ENCODE measurements at places on chromosomes 16 and 17.

DNA sequence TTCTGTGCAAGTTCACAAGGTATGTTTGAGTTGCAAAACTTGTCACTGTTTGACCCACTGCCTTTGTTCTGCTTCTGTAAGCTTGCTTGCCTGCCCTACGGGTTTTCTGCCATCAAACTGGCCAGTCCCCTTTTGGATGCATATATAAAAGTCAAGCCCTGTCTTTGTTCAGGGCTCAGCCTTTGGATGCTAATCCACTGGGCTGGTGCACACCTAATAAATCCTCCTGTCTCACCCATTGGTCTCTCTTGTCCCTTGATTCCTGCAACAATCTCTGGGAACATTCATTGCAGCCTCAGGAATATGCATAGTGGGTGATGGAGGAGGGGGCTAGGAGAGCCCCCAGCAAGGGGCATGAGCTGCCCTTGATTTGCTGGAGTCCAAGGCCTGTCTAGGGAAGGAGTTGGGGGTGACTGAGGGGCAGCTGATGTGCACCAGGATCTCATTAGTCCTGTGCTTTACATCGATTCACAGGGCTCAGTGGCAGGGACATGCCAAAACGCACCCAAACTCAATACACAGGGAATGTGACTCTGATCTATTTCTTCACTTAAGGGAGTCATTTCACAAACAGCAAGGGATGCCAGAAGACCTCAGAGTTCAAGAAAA, 225.4 kb upstream of the NLRP1 start:
- no peak for DNase-seq

DNA sequence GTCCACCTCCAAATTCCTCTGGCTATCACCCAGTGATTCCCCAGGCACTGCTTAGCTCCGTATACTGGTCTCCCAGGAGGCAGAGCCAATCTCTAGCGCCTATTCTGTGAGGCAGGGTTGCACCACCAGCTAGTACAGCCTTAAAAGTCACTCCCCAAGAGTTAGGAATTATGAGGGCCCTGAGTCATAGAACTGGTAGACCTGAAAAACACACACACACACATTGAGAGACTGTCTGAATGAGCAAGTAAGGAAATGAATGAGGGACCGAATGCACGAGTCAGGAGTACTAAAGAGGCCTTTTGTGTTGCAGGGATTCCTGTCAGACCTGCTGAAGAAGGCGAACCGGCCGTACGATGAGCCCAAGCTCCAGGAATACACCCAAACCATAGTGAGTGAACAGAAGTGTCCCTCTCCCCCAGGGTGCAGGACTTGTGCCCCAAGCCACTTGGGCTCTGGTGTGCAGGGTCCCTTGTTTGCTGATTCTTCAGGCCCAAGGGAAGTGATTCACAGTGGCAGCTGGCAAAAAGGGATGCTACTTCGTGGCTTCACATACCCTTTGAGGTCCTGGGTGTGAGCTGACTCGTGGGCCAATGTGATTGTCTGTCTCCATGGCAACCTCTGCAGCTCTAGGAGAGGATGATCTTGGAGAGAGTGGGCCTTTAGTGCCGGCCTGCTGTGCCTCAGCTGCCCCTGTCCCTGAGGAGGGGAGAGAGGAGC, 24.7 kb downstream of the CALB2 start:
- no peak for DNase-seq

GRCh38 chr17:8103549-8103948, 14.8 kb downstream of the ALOXE3 start:
- no peak for DNase-seq

GRCh38 chr17:3921502-3922319, 5.4 kb upstream of the P2RX1 start:
- no peak for DNase-seq

GRCh38 chr16:72836985-72837384, 210.9 kb downstream of the ZFHX3 start:
- no peak for DNase-seq

GRCh38 chr17:41697122-41697962, 8.7 kb downstream of the EIF1 start:
- DNase-seq: no peak

GRCh38 chr16:47634727-47635126, 173.6 kb downstream of the PHKB start:
- DNase-seq: no peak

GRCh38 chr16:19735074-19735867, 17.2 kb downstream of the IQCK start:
- no peak for DNase-seq

DNA sequence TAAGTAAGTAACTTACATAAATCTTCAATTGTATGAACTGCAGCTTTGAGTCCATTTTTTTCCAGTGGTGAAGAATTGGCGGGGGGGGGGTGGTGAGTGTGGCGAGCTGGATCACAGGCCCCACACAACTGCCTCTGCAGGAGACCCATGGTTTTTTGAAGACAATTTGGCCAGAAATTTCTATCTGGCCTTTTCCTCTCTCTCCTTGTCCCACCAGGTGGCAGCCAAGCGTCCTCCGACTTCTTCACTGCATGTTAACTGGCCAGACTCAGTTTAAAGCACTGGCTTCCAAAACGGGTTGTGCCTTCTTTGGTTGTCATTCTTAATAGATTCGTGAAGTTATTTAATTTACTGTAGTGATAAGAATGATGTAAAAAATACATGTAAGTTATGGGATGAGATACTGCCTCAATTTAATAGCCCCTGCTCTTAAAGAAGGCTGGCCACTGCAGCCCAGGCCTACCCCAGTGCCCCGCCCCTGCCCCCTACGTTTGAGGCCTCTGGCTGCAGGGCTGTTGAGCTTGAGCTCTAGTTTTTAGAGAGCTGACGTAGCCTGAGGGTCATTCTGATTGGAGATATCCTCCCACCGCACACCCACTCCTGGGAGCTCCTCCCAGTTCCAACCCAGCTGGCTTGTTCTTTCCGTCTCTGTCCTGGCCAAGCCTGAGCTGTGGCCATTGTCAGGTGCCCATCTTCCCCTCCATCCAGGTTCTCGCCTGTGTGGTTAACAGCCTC, 36.4 kb downstream of the AKAP1 start:
- DNase-seq: peak; percentile 21

GRCh38 chr17:48003417-48004151, 32.7 kb downstream of the CDK5RAP3 start:
- peak; percentile 99 for DNase-seq

DNA sequence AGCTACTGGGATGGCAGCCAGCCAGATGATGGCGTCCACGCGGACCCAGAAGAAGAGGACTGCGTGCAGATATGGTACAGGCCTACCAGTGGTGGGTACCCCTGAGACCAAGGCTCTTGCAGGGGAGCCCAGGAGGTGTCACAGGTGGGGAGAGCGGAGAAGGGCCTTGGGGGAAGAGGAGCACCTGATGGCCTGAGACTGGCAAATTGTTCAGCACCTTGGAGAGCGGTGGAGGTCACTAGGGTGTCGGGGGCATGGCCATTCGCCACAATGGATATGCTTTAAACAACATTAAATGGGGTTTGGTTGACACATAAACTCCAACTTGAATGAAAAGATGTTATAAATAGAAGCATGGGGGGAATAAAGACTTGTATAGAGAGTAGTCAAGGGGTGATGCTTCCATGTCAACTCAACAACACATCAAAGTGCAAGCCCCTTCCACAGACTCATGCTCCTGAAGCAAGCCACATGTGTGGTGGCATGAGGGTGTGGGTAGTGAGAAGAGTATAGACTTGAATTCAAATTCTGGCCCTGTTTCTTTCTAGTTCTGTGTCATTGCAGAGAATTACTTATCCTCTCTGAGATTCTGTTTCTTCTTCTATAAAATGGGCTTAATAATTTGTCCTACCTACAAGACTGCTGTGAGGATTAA, 22.2 kb downstream of the CLEC19A start:
- DNase-seq: no peak

DNA sequence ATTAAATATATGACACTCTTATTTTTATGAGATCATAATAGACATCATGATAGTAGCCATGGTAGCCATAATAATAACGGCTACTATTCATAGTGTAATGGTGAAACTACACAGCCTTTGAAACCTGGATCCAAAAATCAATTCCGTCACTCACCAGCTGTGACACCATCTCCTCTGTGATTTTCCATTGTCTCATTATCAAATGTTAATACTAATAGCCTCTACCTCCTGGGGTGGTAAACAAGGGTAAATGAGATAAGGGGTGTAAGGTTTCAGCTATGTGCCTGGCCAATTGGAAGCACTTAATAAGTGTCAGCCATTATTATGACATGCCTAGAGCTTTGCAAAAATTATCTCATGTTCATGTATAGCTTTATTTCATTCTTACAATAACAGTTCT, 88.6 kb downstream of the CACNG3 start:
- DNase-seq: no peak

- no peak for DNase-seq
Measured at GRCh38 chr16:57153841-57154240, 32.0 kb downstream of the PSME3IP1 start.

- no peak for DNase-seq
Measured at GRCh38 chr17:48261297-48261880, 153.8 kb downstream of the SNX11 start.

GRCh38 chr17:52105591-52105990, 52.9 kb downstream of the CA10 start:
- DNase-seq: no peak

DNA sequence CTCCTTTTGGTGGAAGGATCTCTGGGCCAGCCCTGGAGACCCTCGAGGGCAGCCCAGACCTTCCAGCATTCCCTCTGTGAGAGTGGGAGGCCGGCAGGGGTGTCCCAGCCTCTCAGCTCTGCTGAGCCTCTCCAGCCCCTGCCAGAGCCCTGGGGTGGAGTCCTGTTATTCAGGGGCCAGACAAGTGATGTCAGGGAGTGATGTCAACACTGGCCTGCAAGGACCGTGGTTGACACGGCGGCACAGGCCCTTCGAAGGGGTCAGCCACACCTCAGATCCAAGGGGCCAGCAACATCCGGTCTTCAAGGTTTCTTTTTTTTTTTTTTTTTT, 231.2 kb downstream of the KATNIP start:
- no peak for DNase-seq

DNA sequence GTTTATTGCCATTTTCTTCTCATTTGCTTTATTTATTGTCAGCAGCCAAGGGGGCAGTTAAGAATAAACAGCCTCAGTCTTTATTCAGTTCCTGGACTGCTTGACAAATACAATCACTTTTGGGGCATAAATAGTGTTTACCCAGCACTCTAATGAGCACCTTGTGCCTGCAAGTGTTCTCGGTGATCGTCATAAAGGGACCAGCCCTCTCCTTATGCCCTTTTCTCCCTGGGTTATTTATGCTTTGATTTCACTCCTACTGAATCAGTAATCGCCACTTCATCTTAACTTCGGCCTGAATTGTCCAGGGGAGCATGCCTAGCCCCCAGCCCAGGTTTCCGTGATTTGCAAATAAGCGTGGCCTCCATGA, 55.7 kb upstream of the CACNG5 start:
- DNase-seq: no peak

DNA sequence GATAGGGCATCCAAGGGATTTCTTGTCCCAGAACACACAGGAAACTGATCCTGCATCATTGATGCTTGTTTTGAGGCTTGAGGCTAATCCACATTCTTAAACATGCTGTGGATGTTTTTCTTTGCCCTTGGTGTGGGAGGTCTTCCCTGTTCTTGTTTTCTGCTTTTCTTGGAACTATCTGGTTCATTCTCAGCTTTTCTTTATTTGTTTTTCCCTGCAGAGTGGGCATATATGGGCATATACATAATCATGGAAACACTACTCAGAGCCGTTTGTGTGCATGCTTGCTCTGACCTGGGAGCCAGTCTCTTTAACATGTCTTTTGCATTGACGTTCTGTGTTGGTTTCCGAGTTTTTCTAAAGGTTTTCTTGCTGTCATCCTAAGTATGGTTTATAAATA, 300.0 kb downstream of the SNX29 start:
- DNase-seq: no peak

DNA sequence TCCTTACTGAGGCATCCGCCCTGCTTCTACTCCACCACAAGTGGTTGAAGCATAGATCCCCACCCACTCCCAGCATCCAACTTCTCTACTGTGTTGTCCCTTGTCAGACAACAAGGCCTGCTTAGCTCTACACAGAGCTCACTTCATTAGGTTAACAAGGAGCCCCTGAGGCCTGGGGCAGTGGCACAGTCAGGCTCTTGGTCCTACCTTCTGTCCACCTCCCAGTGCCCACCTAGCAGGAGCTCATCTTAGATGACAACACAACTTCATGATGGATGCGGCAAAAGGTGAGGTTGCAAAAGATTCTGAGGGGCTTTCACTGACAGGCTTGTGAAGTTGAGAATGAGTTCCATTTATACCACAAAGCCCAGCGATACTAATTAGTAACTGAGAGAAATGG, 432.0 kb upstream of the CDH5 start:
- no peak for DNase-seq

GRCh38 chr17:70771804-70772386, 602.6 kb downstream of the KCNJ2 start:
- no peak for DNase-seq

DNA sequence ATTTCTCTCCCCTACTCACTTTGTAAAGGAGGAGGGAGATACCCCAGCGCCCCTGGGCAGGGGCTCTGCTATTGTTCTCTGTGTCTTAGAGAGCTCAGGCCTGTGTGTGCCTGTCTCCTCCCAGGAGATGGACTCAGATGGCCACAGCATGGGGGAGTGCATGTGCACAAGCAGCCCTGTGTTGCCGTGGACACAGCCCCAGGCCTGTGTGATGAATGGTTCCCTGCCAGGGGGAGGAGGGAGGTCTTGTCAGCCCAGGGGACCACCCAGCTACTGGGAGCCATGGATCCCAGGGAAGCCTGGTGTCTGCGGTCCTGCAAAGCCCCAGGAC, 26.3 kb downstream of the GINS2 start:
- DNase-seq: no peak

- no peak for DNase-seq
Measured at GRCh38 chr16:70258065-70258464, 6.3 kb upstream of the EXOSC6 start.

- no peak for DNase-seq
Measured at GRCh38 chr17:40180694-40181093, 3.4 kb downstream of the RAPGEFL1 start.

Measured in NCI-H1694 treated with DMSO at 0.1 percent for 48 hours (cell line).